ENCODE measurements at places on chromosomes 12 and 14.

DNA sequence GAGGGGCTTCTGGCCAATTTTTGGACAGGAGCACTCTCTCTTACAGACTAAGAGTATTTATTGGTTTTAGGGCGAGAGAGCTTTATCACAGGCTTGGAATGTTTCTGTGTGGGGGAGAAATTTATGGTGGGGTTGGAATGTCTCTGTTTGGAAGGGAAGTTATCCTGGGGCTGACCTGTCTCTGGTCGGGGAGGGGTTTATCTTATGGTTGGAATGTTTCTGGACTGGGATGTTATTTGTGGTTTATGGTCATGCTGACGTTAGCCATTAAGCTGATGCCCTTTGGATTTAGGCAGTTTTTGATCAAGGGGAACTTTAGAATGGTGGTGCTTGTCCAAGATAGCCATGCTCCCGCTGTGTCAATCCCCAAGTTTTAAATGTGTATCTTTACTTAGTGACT lies 614.8 kb downstream of the DIO2 start:
- H3K27ac ChIP-seq, result no peak overlapping the region
- no peak for DNase-seq
- no peaks in the 10 kb centered on the region for H3K36me3 ChIP-seq

DNA sequence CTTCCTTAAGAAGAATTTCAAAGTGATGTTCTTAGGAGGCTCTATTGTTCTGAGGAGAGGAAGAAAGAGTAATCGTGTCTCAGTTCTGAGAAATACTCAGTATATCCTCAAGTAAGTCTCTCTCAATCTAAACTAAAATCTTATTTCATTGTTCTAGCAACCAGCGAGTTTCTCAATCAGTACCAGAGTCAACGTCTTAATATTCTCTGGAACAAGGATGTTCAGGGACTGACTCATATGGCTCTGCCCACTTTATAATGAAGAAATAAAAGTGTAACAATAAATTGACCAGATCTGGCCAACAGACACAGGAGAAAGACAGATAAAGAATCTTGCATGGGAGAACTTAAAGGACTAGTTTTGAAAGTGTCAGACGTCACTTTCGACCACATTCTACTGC lies 469.8 kb upstream of the FLRT2 start:
- no peaks in the 10 kb centered on the region for H3K4me1 ChIP-seq
- H3K36me3 ChIP-seq, result no peaks in the 10 kb centered on the region
- no peak for DNase-seq

DNA sequence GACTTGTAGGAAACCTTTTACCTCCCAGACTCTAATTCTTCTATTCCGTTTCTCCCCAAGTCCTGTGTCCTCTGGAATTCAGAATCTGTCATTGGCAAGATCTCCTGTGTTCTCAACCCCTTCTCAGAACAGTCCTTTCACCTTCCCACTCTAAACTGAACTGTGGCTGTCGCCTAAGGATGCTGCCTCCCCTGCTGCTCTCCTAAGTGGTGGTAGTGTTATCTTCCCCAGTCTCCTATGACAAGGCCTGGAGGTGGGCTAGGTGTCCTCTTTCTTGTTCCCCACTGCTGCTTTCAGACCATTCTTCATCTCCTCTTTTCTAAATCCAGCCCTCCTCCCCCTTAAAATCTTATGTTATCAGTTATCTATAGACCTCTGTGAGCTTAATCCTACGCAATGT lies 397.4 kb downstream of the RAD51B start:
- DNase-seq, result no peak
- no peaks in the 10 kb centered on the region for H3K36me3 ChIP-seq
- no peak overlapping the region for H3K27ac ChIP-seq
- no peaks in the 10 kb centered on the region for H3K4me1 ChIP-seq
- H3K4me3 ChIP-seq, result no peak overlapping the region

- DNase-seq, result no peak
- no peak overlapping the region for H3K27ac ChIP-seq
- H3K4me1 ChIP-seq, result no peaks in the 10 kb centered on the region
- H3K36me3 ChIP-seq, result peaks cover 14% of the 10 kb centered on the region
- H3K4me3 ChIP-seq, result no peak overlapping the region
- H3K27me3 ChIP-seq, result no peaks in the 10 kb centered on the region
Measured at GRCh38 chr12:6435961-6436715, 8.6 kb upstream of the CD27 start.

- no peaks in the 10 kb centered on the region for H3K27me3 ChIP-seq
- no peak for DNase-seq
- no peak overlapping the region for H3K4me3 ChIP-seq
- no peaks in the 10 kb centered on the region for H3K36me3 ChIP-seq
Measured at GRCh38 chr14:93299866-93300265, 33.0 kb downstream of the BTBD7 start.

Data from heart left ventricle (tissue), 16 donors.